Left cardiac atrium (tissue), 4 donors: ENCODE measurements at places on chromosomes 5 and 9. TPM values are rescaled to one million over a fixed set of nuclear protein-coding genes. Genes with fewer than 3 reads are reported as not detected.

BRIX1 gene
- total RNA-seq, result 13.4 TPM

RARS1 gene
- 53.0 TPM for total RNA-seq

SARDH gene
- 0.88 TPM for total RNA-seq

CAVIN4 gene
- 18.6 TPM for total RNA-seq

IFNA7 gene
- total RNA-seq, result not detected
